ENCODE measurements at places on chromosomes 2 and 18.

- DNase-seq: no peak
These were observed 49.5 kb downstream of the TIMM21 start for GRCh38 chr18:74197705-74198341.

DNA sequence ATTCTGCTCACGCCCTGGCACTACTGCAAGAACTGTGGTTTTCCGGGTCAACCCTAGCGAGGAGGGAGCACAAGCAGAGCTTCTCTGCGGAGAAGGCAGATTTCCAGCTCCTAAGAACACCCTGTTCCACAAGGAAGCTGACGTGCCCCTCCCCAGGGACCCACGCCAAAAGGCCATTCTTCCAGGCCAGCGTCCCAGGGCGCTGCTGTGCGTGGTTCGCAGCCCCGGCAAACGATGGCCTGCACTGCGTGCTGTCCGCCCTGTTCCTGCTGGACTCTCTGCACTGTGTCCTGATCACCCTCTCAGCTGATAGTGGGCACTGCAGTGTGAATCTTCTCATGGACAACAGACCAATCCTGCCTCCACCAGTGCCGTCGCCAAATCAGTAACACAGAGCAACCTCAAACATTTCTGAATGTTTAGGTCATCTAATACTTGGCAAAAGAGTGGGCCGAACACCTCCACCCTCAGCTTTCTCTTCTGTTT is 49.1 kb downstream of the ADI1 start:
- no peak for DNase-seq

DNA sequence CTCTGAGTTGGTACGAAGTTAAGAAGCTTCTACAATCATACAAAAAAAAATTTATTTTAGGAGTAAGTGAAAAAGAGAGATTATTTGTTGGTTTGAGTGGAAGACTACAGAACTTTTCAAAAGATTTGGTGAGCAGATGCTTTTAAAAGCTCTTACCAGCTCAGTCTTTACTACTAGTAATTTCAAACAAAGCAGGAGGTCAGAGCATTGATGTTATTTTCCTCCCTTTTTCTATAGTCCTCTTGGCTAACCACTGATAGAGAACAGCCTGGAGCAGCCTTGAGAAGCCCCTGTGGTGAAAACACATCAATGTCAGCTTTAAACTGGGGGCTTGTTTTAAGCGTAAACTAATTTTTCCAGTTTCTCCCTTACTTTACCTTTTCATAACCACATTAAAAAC is 559.3 kb upstream of the CDH2 start:
- no peak for DNase-seq

DNA sequence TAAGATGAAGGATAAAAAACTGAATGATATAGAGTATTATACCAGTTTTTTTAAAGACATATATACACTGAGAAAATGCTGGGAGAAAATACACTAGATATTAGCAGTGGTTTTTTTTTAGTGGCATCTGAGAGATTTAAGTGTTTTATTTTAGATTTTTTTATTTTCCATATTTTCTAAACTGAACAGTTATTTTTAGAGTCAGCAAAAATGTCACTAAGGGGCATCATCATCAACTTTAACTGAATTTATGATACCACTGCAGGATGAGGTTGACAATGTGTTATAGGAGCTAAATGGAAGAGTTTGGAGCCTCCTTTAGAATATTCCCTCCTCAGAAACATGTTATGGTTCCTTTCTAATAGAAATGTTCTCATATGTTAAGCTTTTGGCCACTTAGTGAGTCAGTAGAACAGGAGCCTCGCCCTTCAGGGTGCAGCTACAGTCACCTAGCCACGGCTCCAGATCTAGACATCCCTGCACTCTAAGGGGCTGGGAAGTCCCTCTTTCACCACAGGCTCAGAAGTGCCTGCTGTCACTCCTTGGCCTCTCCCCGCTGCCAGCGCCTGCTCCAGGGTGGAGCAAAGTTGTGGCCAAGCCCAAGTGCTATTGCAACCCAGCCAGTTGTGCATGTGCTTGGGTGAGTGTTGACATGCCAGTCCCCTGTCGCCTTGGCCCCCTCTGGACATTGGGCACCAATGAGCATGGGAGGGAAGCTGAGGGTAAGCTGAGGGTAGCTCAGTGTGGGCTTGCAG is 210.7 kb upstream of the RASGRP3 start:
- no peak for DNase-seq

DNA sequence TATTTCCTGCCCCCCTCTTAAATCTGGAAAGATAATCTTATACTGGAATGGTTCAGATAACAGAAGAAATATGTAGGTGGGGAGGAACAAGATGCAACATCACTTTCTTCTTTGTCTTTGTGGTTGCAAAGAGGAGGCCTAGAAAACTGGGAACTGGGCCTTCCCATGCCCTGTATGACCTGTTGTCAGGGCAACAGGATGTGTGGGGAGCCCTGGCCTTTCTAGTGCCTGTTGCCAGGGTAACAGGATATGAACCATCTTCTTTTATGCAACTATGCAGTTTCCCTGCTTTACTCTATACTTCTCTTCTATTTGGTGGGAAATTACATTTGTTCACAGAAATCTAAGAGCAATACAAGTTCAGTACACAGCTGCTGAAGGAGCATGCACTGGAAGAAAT is 79.8 kb upstream of the PDE1A start:
- no peak for DNase-seq

DNA sequence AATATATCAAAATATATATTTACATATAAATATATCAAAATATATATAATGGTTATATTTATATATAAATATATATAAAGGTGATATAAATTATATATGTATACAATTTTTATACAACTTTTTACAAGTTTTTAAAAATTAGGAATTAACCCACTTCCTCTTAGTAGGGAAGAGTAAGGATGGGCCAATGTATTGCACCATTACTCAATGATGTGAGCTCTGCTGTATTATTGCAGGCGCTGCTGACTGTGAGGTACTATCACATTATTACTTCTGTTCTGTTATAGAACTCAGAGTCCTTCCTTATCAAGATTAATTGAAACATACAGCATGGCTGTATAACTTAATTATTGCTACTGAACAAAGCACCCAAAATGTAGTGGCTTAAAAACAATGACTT is 46.0 kb downstream of the CCDC195 start:
- no peak for DNase-seq

DNA sequence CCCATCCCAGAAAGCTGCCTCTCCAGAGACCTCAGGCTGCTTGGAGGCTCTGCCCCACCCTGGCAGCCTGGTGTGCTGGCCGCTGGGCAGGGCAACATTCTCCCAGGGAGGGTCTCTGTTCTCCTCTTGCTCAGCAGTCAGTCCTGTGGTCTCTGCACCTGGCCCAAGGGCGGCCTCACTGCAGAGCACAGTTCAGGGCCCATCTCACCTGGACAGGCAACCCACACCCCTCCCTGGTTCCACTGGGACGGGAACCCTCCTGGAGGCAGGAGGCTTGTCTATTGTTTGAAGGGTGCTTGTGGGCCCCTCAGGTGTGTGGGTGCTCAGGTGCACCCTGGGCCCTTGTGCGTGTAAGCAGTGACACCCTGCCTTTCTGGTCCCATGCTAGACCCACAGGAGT is 67.2 kb upstream of the OTOS start:
- DNase-seq: no peak

GRCh38 chr2:182115258-182115657 is 129.6 kb downstream of the PPP1R1C start:
- no peak for DNase-seq

- DNase-seq: no peak
These were observed 17.3 kb downstream of the ALPK2 start for GRCh38 chr18:58611395-58612131.

- no peak for DNase-seq
These were observed 133.4 kb upstream of the CXCR4 start for GRCh38 chr2:136251197-136251884.

- DNase-seq: no peak
These were observed 20.0 kb upstream of the SERPINB2 start for GRCh38 chr18:63867368-63868125.

DNA sequence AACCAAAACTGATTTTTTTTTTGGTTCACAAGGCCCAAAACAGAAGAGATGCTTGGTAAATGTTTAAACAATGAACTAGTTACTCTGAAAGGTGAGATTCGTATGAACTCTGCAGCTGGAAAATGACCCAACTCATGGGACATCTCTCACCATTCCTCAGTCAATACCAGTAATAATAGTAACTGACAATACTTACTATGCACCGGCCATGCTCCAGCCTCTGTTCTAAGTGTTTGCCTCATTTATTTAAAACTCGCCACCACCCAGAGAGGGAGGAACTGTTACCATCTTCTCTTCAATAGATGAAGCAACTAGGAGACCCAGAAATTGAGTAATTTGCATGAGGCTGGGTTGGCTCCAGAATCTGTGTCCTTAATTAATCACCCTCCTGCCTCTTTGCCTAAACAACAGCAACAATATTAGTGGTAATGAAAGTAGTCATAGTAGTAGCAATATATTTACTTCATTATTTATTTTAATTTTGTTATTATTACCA is 130.4 kb downstream of the CTIF start:
- no peak for DNase-seq

GRCh38 chr2:88707003-88707402 is 15.5 kb downstream of the RPIA start:
- DNase-seq: no peak

GRCh38 chr2:150023044-150023443 is 435.5 kb upstream of the MMADHC start:
- DNase-seq: no peak

DNA sequence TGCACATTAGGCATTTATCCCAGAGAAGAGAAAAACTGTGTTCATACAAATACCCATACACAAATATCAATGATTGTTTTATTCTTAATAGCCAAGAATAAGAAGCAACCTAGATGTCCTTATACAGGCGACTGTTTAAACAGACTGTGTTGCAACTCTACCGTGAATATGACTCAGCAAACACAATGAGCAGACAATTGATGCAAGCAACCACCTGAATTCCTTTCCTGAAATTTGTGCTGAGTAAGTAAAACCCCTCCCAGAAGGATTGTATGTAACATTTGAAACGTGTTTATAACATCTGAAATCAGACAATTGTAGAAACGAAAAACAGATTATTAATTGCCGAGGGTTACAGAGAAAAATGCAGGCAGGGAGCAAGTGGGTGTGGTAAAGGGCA is 621.9 kb upstream of the SOX11 start:
- peak; percentile 36 for DNase-seq

- DNase-seq: no peak
These were observed 10.6 kb downstream of the THNSL2 start for GRCh38 chr2:88180605-88181240.

DNA sequence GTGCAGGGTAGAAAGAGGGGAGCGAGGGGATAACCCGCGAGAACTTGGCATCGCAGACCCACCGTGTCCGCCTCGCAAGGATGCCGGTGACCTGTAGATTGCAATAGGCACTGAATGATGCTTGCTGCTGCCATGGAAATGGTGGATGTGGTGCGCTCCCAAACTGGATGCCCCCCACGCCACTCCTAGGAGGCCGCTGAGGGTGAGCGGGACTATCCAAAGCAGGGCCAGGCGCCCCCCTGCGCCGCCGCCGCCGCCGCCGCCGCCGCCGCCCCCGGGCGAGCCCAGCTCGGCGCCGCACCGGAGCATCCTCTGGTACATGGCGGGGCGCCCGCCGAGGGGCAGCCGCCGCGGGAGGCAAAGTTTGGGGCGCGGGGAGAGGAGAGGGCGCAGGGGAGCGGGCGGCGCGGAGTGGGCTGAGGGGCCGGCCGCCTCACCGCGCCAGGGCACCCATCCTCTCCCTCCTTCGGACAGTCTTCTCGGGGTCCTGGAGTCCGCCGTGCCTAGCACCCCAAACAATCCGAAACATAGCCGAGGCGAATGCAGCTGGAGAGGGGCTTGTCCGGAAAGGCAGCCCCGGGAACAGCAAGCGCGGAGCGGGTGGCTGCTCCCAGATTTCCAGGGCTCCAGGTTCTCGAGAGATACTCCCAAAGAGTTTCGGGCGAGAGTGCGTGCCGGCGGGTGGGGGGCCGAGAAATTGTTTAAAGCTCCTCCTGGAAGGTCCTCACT is 685.1 kb downstream of the NRXN1 start:
- no peak for DNase-seq

DNA sequence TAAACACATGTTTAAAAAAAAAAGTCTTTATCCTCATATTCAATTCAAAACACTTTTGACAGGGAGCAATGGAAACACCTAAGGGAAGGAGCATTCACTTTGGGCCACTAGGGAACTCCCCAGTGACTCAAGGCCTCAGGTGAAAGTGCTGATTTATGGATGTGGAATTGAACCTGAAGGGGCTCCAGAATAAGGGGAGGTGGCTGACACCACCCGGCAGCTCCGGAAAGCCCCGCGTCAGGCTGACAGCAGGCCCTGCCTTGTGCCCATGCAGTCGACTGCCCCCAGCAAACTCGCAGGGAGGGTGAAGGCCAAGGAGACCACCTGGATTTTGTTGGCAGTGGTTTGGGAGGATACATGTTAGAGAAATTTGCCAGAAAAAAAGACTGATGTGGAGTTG is 275.3 kb upstream of the NCKAP5 start:
- no peak for DNase-seq

- no peak for DNase-seq
These were observed 170.4 kb downstream of the ZNF521 start for GRCh38 chr18:25181581-25181980.

GRCh38 chr2:148162871-148163270 is 142.0 kb downstream of the MBD5 start:
- DNase-seq: no peak

GRCh38 chr2:239557516-239557915 is 156.7 kb upstream of the HDAC4 start:
- DNase-seq: no peak

GRCh38 chr2:29562896-29563295 is 358.5 kb downstream of the ALK start:
- DNase-seq: no peak

DNA sequence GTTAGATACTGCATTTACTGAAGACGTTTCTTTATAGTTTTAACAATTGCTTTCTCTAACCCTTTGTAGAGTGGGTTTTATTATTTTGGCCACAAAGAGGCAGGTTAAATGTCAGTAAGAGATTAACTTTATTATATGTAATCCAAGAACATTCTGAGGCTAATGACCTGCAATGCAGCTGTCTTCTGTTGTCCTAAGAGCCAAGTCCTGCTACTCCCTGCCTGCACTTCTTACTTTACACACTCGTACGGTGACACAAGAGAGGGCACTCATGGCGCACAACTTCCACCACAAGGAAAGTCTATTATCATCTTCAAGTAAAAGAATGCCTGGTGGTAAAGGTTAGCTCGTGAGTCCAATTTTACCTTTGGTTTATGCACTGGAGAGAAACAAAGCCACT is 471.0 kb upstream of the HNMT start:
- no peak for DNase-seq

DNA sequence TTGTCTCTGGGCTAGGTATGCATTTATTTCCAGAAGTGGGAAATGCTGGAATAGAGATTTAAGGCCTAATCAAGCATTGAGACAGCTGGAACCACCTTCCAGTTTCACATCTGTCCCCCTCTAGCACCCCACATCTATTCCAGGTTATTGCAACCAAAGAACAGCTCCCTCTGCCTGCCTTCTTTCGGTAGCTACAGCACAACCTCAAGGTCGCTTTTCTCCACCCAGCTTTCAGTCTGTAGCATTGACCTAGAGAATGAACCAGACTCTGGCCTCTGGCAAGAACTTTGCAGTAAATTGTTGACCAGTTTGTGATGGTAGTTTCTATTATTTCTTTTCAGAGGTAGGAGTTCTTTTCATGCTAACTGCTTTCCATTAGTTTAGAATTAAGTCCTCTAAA is 484.2 kb downstream of the DLGAP1 start:
- no peak for DNase-seq

GRCh38 chr2:119586085-119586484 is 41.8 kb downstream of the CFAP221 start:
- DNase-seq: no peak

Measured in NCI-H510A (cell line).